NK-92 treated with Interleukin-12 subunit alpha and Interleukin-12 subunit beta, amount 100 ng/mL, for 24 hours (cell line): ENCODE measurements at places on chromosomes 4 and X.

DNA sequence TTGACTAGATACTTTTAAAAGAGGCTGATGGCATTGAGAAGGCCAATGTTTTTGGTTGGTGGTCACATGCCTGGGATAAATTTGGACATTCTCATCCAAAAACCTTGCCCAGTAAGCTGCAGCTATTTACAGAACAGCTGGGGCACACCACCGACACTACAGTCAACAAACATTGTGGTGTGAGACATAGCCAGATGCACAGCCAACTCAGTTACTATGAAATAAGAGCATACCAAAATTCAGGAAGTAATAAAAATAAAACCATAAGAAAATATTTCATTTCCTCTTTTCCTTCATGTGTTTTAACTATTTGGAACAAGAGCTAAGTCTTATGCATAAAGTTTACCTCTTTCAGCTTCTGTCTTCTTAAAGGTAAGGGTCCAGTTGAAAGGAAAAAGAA lies 8.8 kb downstream of the PPM1K start:
- no peak for DNase-seq

GRCh38 chrX:40912576-40912975 lies 172.7 kb upstream of the USP9X start:
- no peak for DNase-seq

DNA sequence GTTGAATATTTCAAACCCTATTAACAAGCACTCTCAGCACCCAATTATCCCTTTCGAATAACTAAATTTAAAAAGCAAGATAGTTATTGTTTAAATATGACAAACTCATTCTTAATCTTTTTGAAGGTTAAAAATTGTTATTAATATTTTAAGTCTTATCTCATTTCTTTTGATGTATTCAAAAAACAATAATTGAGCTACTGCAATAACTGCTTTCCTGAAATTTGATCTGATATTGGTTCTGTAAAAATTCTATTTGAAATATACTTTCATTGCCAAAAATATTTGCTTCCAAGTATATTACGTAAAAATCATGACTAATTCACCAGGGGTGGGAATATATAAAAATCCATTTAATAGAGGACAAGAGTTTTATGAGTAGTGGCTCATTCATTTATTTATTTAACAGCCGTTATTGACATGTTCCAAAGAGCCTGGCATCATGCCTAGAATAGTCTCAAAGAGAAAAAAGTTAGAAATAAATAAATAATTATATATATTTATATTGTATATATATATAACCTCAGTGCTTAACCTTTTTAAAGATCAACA lies 34.4 kb downstream of the GLRA3 start:
- no peak for DNase-seq

DNA sequence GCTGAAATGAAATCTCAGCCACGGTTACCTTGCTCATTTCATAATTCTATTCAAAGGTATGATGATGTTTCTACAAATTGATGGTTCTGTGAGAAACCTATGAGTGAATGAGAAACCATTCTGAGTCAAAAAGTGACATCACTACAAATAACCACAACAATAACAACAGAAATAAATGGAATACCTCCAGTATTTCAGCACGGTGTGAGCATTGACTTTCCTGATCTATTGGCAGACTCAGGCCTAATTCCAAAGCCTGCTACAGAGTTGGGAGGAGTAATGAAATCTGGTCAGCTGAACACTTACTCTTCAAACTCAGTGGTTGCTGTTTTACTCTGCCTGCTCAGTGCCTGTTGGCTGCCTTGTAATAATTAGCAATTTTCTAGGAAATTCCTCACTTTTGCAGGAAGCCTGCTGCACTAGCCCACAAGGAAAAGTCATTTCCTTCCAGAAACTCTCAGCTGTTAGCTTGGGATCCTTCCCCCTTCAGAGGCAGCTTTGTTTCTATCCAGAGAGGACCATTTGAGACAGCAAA lies 18.8 kb upstream of the SYNPO2 start:
- no peak for DNase-seq
